ENCODE measurements at places on chromosomes 11 and 22.

- DNase-seq: peak; percentile 68
Observed at GRCh38 chr22:22706253-22706915, 62.0 kb downstream of the GGTLC2 start.

- DNase-seq: no peak
Observed at GRCh38 chr22:50070366-50070765, 12.3 kb upstream of the TTLL8 start.

DNA sequence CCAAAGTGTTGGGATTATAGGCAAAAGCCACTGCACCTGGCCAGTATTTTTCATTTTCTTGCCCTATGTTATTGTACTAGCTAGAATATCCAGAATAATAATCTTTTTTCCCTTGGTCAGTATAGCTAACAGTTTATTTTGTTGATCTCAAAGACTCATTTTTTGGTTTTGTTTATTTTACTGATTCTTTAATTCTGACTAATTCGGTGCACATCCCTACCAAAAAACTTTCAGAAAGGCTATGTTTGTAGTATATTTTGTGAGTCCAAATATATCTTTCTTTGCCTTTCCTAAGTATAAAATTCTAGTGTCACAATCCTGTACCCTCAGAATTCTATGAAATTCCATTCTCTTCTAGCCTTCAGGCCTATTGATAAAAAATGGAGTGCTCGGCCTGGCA is 84.3 kb downstream of the PHF21A start:
- no peak for DNase-seq

GRCh38 chr11:110447897-110448745 is 18.4 kb downstream of the FDX1 start:
- DNase-seq: no peak

DNA sequence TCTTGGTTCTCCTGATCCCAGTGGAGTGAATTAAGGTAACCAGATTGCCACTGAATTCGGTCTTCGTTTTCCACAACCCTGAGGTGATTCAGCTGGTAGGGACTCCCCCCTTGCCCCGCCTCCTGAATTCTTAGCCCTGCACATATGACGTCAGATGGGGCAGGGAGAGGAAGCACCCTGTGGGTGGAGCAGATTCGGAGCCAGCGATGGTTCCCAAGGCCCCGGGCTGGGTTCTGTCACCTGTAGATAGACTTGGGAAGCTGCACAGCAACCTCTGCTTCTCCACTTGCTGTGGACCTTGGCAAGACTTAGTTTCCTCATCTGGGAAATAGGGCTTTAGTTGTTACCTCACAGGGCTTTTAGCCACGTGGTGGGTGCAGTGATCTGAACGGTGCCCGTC is 67.8 kb downstream of the CTTN start:
- peak; percentile 8 for DNase-seq

GRCh38 chr11:87451395-87451794 is 413.7 kb downstream of the TMEM135 start:
- no peak for DNase-seq

DNA sequence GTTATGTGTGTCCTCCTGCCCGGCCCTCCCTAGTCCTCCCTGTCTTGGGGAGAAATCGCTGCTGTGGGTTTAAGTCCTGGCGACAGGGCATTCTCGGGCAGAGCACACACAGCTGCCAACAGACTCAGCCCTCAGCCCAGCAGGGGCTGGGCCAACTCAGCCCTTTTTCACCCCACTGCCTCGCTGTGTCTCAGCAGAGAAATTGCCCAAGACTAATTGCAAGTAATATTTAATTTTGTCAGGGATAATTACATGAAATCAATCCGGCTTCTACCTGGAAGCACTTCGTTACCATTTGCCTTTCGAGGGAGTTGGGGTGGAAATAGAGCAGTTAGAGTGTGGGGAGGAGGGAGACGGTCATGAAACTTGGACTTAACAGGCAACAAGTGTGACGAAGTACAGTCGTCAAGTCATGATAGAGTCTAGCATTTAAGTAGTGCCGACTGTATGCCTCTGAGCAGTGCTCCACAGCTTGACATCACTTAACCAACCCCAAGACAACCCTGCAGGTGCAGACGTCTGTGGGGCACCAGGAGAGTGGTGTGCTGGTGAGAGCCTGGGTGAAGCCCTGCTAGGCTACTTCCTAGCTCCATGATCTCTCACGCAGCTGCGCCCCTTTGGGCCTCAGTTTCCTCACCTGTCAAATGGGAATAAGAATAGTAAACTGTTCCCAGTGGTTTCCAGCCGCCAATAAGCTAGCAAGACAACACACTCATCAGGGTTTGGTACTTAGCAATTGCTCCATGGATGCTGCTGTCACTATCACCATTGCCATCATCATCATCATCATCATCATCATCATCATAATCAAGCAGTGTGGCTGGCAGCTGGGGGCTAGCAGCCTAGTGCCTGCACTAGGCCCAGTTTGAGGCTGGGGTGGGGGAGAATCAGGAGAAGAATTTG is 29.2 kb downstream of the MN1 start:
- DNase-seq: no peak

DNA sequence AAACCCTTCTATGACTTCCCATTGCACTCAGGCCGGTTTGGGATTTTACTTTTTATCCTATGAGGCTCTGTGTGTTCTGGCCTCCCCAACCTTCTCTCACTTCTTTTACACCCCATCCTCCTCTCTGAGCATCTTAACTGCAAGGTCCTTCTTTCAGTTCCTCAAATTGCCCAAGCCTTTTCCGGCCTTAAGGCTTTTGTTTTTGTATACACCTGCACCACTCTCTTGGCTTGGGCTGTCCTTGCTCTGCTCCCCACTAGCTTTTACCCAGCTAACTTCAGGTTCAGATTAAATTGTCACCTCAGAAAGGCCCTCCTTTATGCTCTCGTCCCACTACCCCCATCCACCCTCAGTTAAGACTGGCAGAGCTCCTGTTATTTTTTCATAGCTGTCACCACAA is 55.5 kb downstream of the FAM83F start:
- peak; percentile 31 for DNase-seq

DNA sequence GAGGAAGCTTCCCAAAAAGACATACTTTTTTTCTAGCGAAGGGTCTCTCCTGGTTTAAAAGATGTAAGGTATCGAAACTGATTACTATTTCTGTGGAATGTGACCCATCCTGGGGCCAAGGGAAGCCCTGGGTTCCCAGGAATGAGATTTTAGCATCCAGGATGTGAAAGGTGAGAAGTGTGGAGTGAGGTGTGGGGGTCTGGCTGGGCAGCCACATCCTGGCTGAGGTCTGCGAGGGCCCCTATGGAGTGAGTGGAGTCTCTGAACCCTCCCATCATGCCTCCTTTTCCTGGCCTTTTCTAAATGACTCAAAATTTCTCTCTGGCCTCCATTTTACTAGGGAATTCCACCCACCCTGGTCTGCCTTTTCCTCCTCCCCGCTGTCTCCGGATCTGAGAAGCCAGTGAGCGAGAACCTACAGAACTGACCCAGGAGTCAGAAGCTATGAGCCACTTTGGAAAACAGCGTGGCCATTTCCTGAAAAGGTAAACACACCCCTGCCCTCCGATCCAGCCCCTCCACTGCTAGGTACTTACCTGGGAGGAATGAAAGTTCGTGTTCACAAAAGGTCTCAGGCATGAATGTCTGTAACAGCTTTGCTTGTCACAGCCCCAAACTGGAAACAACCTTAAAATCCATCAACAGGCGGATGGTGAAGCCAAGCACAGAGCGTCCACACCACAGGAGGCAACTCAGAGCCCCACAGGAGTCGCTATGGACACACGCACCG is 27.7 kb upstream of the SHANK2 start:
- no peak for DNase-seq
